ENCODE measurements at places on chromosomes 11 and 22.

- DNase-seq: no peak
Measured at GRCh38 chr11:112932593-112932992, 28.6 kb upstream of the NCAM1 start.

DNA sequence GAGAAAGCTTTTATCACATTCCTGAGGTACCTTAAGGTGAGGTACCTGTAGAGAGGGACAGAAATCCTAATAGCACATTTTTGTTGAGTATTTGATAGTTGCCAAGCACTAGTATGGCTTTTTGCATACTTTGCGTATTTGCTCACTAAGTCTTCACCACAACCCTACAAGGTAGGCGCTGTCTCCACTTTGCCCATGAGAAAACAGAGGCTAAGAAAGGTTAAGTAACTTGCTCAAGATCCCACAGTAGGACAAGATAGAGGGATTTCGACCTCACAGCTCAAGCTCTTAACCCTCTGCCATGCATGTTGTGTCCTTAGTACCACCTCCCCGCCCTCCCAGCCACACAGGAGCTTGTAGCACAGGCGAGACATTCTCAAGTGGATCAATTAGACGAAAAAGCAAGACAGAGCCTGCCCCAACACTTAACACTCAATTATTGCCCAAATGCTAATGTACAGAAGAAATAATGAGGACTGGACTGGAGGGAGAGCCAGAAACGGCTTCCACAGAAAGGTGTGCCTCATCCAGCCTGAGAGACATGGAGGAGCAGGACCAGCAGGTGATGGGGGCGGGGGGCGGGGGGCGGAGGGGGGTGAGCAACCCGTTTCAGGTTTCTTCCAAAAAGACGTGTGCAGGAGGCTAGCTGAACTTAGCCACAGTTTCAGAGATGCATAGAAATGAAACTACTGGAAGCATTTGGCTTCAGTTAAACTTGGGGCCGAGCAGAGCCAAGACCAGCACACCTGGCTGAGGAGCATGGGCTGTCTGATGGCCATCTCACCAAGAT, 26.7 kb upstream of the CD44 start:
- DNase-seq: no peak

DNA sequence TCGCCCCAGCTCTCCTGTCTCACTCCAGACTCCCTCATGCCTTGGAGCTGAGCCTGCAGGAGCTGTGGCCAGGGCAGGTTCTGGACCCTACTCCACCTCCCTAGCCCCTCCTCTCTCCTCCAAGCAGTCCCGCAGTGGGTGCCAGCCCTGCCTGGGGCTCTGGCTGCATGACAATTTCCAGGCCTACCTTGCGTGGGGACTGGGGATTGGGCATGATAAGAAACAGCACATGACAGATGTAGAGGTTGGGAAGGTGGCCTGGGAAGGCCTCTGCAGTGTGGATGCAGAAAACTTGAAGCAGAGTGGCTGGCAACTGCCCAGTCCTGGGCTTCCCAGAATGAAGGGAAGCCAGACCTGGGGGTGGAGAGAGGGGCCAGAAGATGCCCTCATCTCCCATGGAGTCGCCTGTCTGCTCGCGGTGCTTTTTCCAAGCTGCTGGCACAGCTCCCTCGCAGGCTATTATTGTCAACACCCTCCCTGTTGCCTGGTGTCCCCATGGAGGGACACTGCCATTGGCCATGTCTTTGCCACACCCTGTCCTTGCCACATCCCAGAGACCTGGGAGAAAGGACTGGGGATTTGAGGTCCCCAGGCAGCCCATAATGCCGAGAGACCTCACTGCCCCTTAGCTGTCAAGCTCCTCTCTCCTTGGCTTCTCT, 48.9 kb upstream of the CDON start:
- peak; percentile 87 for DNase-seq

DNA sequence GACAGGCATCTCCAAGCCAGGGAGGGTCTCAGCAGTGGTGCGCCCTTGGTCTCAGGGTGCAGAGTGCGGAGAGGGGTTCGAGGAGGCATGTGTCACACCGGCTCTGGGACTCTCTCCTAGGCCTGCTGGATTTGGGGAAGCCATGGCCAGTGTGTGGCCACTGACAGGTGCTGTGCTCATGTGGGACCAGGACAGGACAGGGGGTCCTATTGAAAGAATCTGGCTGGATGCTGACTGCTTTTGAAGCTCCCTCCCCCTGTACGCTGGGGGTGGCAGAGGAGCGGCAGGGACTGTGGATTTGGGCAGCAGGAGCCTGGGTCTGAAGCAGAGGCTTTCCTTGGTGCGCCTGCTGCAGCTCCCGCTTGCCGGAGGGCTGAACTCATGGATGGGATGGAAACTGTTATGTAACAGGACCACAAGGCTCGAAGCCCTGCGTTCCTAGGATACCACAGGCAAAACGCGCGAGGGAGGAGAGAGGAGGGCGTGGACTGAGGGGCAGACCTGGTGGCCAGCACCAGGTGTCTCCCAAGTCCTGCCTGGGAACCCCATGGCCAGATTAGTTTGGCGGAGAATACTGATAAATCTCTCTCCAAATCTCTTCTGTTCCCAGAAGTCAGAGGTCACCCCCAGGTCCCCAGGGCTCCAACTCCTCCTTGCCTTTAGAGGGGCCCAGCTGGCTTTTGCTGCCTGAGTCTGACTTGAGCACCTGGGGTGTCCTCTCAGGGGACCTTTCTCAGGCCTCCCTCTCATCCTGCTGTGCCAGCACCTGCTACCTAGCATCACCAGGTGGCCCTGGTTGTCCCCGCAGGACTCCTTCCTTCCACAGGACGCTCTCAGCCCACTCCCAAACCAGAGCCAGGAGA, 13.8 kb upstream of the TEF start:
- DNase-seq: peak; percentile 79

DNA sequence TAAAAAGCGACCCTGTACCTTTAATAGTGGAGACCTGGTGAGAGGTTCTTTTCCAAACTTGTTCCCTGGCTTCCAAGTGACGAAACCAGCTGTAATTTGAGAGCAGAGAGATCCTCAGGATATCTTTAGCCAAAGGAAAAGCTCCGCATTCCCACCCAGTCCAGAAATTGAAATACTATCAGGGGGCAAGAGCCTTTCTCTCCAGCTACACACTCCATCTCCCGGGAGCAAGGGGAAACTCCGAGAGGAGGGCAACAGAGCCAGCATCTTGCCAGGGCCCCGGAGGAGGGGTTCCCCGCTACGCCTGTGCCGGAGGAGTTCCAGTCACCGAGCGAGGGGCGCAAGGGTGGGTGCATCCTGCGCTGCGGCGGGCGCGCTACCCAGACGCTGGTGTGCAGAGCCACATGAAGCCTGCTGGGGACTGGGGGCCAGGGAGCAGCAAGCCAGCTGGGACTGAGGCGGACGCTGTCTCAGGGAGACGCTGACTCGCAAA, at the start of gene FIBIN:
Gene FIBIN, plus strand, starts transcription at position 148 of the 493 bp plus-strand sequence. CDS start 415 bp downstream, outside the sequence.
- no peak for DNase-seq

DNA sequence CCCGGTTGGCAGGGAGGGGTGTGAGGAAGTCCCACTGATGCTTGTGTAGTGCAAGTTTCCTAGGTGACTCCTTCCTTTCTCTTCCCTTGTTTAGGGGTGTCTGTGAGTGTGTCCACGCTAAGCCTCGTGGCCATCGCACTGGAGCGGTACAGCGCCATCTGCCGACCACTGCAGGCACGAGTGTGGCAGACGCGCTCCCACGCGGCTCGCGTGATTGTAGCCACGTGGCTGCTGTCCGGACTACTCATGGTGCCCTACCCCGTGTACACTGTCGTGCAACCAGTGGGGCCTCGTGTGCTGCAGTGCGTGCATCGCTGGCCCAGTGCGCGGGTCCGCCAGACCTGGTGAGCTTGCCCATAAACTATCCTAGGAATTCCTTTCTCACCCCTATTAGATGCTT, 10.4 kb downstream of the CCKBR start:
- no peak for DNase-seq

- no peak for DNase-seq
Measured at GRCh38 chr22:19060356-19061009, 61.7 kb downstream of the DGCR2 start.
